Suppressor macrophage treated with lipopolysaccharide for 1 hour (primary cell): ENCODE measurements at places on chromosomes 7 and 10.

DNA sequence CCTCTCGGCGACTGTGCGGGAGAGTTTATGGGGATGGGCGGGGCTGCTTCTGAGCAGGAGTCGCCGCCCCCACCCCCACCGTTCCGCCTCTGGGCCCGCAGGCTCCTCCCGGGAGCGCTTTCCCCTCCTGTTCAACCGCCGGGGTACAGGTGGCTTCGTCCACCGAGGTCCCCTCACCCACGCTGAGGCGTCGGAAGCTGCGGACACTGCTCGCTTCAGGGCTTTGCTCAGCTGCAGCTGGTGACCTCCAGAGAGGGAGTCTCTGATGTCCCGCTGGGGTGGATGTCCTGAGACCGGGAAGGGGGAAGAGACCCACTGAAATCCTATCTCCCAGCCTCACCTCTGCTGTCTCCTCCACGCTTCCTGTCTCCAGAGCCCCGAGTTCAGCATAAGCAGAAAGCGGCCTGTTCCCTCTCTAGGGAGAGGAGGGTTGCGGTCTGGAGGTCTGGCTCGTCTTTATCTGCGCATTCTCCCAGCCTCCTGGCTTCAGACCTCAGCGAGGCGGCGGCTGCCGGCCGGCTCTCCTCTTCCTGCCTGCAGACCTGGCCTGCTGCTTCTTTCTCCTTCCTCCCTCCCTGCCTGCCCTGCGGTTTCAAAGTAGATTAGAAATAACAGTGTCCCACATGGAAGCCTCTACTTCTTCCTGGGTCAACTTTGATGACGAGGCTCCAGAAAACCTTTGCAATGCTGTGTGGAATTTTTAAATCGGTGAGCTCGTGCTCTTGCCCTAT, 1.8 kb downstream of the CYP2E1 start:
- DNase-seq = no peak

GRCh38 chr7:42611289-42611928, 300.5 kb downstream of the C7orf25 start:
- no peak for DNase-seq

- DNase-seq = no peak
Measured at GRCh38 chr7:18290865-18291264, 204.7 kb upstream of the HDAC9 start.

DNA sequence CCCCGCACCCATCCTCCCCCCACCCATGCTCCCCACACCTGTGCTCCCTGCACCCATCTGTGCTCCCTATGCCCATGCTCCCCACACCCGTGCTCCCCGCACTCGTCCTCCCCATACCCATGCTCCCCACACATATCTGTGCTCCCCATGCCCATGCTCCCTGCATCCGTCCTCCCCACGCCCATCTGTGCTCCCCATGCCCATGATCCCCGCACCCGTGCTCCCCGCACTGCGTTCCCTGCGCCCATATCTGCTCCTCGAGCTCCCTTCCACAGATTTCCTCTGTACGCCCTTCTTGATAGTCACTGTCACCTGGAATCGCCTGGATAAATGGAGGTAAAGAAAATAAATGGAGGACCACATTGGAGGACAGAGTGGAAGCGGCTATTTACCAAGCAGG, 9.9 kb downstream of the DIP2C start:
- DNase-seq = no peak

DNA sequence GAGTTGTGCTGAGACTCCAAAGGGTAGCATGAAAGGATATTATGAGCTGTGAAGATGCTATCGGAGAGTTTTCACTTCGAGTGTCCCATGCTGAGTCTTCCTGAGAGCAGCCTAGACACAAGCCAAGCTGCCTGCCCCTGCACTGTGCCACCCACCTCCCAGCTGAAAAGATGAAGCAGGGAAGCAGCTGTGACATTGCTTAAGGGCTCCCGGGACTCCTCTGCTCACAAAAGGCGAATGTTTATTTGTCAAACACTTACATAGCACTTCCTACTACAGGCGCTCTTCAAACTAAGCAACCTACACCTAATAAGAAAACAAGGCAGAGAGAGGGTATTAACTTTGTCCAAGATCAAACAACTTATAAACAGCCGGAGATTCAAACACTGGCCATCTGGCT, 95.6 kb downstream of the OSBPL3 start:
- DNase-seq = no peak

- no peak for DNase-seq
Measured at GRCh38 chr10:22086730-22087401, 83.3 kb upstream of the DNAJC1 start.

GRCh38 chr7:115662676-115663075, 367.9 kb downstream of the TFEC start:
- no peak for DNase-seq

- no peak for DNase-seq
Measured at GRCh38 chr10:104016661-104017060, 49.7 kb downstream of the SLK start.

GRCh38 chr7:44622342-44623151, 16.1 kb downstream of the OGDH start:
- DNase-seq = peak; percentile 80

DNA sequence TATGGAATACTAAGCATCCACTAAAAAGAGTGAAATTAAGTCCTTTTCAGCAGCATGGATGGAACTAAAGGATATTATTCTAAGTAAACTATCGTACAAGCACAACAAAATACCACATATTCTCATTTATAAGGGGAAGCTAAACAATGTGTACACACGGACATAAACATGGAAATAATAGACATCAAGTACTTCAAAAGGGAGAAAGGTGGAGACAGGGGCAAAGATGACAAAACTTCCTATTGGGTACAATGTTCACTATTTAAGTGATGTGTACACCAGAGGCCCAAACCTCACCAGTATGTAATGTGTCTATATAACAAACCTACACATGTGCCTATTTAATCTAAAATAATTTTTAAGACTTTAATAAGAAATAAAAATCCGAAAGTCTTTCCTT, 2.2 kb upstream of the AKR1C4 start:
- no peak for DNase-seq

DNA sequence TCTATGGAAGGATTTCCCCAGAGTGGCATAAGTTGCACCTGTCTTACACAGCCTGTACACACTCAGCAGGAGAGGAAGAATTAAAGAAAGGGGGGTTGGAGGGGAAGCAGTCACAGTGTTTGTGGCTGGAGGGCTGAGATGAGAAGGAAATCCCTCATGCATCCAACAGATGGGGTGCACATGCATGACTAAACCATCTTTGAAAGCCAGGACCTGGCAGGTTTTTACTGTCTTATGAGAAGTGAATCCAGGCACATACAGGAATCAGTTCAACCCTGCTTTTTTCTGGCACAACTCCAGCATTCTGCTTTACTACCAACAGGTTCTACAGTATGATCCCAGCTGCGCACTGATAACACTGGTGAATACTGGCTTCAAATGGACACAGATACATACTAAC, 107.7 kb downstream of the CACNA2D1 start:
- DNase-seq = no peak

DNA sequence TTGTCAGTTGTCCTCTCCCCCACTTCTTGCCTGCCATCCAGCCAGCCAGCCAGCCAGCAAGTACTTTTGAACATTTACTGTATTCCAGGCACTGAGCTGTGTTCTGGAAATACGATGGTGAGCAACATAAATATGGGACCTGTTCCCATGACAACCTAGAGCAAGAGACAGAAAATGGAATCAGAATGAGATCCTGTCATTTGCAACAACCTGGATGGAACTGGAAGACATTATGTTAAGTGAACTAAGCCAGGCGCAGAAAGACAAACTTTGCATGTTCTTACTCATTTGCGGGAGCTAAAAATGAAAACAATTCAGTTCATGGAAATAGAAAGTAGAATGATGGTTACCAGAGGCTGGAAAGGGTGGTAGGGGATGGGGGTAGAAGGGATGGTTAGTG, 140.7 kb downstream of the ICA1 start:
- no peak for DNase-seq

DNA sequence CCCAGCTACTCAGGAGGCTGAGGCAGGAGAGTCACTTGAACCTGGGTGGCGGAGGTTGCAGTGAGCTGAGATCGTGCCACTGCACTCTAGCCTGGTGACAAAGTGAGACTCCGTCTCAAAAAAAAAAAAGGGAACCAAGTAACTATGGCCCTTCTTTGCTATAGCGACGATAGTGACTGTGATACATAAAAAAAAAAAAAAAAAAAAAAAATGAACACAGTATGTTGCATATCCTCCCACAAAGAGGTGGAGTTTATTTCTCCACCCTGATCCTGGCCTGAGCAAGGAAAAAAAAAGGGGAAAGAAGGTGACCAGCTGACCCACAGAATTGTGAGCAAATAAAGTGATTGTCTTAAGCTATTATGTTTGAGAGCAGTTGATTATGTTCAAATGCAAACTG, 42.3 kb upstream of the STEAP1B start:
- peak; percentile 13 for DNase-seq

- DNase-seq = peak; percentile 18
Measured at GRCh38 chr10:122648599-122649428, 50.8 kb downstream of the C10orf120 start.

DNA sequence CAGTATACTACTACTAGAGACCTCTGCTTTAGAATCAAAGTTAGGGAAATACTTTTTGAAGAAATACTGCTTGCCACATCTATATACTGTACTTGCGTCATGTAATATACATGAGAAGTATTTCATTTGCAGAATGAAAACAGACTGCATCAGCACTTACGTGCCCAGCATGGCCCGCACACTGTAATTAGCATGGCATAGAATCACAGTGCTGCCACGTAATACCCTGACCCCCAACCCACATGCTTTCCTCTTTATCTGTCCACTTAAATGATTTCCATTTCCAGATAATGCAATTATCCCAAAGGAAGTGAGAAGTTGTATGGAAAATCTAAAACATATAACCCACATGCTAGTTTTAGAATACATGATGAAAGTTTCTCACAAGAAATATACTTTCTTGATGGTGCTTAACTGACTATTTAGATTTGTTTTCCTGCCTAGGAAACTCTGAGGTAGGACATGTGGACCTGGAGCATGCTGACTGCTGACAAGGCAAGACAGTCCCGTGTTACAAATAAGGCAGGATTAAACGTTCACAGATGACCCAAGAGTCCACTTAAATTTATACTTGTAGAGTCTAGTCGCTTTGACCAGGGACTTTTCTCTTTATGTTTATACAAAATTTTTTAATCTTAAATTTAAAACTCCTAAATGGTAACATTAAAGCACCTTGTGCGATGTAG, 12.6 kb downstream of the USP6NL start:
- DNase-seq = no peak

GRCh38 chr10:49446031-49446430, 50.1 kb upstream of the DRGX start:
- DNase-seq = peak; percentile 25

- peak; percentile 24 for DNase-seq
Measured at GRCh38 chr7:36625247-36625646, 99.0 kb downstream of the AOAH start.

GRCh38 chr10:79403441-79404230, 41.8 kb downstream of the ZCCHC24 start:
- no peak for DNase-seq

DNA sequence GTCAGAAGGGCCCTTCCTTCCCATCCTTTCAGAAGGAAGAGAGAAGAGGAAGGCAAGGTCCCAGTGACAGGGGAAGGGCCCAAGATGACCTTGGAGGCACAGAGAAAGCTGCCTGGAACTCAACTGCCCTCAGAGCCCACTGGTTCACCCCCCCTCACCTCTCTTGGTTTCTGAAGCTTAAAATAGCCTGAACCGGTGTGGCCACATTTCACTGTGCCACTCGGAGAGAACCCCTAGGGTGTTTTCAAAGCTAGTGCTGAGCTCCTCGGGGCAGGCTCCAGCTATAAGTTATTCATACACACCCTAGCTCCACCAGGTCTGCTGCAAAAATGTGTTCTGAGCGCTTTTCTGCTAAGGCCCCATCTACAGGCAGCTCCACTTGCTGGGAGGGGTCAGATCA, 60.9 kb upstream of the ADRB1 start:
- DNase-seq = no peak

DNA sequence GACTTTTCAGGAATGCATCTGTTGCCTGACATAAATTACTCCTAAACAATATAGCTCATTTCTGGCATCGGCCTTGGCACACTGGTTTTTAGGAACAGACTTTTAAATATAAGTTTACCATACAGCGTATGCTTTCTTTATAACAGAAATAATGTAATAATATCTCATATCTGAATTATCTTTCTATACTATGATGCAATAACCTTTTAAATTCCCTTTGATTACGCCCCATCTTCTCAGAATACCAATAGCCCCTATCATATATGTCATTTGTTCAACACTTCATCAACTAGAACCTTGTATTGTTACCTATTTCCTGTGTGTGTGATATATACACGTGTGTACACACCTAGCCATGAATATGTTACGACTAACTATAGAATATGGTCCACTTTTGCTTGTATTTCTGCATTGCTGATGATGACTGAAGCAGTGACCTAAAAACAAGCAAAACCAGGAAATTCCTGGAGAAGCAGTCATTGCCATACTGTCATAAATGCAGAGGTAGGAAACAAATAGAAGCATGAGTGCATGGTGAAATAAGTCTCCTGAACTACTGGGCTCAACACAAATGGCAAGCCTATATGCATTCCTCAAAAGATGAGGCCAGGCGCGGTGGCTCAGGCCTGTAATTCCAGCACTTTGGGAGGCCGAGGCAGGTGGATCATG, 618.4 kb upstream of the NRP1 start:
- DNase-seq = no peak

DNA sequence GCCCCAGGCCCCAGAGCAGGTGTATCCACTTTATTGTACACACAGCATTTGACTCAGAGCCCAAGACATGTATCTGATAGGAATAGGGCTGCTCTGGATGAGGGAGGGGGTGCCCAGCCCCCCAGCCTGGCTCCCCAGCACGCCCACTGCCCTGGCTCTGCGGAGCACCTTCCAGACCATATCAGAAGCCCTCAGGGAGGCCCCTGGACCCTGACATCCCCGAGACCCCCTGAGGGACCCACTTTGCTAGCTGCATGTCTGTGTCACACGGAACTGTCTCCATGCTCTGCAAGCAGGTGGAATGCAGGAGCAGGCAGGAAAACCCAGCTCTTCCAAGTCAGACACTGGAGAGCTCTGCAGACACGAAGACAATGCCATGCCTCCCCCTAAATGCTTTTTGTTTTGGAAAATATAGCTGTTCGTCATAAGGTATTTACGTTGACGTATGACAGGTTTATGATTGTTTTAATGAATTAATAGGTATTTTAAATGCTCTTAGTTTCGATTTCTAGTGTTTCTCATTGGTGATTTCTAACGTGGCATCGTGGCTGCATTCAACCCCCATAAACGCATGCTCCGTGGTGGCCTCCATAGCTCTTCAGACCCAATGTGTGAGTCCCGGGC, 92.8 kb upstream of the INSIG1 start:
- DNase-seq = no peak

- peak; percentile 70 for DNase-seq
Measured at GRCh38 chr10:35563261-35563891, 41.8 kb upstream of the GJD4 start.

- no peak for DNase-seq
Measured at GRCh38 chr7:137975221-137975620, 26.7 kb downstream of the CREB3L2 start.

- no peak for DNase-seq
Measured at GRCh38 chr7:135774284-135774683, 25.7 kb upstream of the FAM180A start.
